Stimulated activated CD4-positive, alpha-beta T cell treated with anti-CD3 and anti-CD28 coated beads, Interleukin-2, amount 100 ng/mL, for 24 hours (primary cell): ENCODE measurements at places on chromosomes 13 and 19.

GRCh38 chr19:45814166-45814780, 835 bp downstream of the RSPH6A start:
- no peak for DNase-seq

DNA sequence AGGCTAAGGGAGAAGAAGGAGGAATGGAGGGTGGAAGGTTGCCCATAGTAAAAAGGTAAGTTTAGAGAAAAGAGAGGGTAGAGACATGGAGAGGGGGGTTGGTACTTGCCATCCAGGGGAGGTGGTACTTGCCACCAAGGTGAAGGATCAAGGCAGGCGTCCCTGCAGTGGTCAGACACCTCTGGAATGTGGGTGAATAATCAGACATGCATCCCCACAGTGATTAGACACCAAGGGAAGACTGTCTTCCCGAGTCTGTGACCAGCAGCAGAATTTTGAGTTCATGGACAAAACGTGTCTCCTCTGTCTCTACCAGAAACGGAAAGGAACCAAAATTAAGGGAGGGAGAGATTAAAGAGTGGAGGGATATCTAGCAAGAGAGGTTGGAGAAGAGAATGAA, 27.1 kb upstream of the IGFL1 start:
- DNase-seq, result no peak

GRCh38 chr19:27966390-27966816, 1246.5 kb downstream of the UQCRFS1 start:
- no peak for DNase-seq

DNA sequence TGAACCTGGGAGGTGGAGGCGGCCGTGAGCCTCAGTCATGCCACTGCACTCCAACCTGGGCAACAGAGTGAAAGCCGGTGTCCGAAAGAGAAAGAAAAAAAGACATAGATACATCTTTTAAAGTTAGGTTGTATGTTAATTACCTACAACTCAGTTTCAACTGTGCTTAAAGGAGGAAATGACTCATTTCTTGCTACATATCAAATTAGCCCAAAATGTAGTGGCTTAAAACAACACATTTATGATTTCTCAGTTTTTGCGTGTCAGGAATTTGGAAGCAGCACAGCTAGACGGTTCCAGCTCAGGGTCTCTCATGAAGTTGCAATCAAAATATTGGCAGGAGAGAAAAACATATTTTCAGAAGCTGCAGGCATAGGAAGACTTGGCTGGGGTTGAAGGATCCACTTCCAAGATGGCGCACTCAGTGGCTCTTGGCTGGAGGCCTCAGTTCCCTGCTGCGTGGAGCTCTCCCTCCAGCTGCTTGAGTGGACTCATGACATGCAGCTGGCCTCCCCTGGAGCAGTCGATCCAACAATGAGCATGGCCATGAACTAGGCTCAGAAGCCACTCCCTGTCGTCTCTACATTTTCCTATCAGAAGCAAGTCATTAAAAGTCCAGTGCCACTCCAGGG, 7.1 kb downstream of the LDLR start:
- DNase-seq, result peak; percentile 30

DNA sequence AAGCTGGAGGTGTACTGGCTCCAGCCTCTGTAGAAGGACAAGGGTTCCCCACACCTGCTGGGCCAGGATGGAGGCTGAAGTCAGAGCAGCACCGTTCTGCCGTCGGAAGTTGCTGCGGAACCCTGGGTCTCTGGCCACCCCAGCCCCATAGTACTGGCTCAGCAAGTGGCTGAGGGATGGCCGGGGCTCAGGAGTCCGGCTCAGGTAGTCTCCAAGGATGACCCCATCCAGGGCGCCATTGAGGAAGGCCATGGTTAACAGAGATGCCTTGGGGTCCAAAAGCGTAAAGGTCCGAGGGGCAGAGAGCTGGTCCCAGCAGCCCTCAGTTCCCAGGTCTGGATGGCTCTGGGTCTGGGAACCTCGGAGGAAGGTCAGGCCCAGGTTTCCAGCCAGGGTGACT, 3.7 kb downstream of the PGLYRP2 start:
- DNase-seq, result no peak

DNA sequence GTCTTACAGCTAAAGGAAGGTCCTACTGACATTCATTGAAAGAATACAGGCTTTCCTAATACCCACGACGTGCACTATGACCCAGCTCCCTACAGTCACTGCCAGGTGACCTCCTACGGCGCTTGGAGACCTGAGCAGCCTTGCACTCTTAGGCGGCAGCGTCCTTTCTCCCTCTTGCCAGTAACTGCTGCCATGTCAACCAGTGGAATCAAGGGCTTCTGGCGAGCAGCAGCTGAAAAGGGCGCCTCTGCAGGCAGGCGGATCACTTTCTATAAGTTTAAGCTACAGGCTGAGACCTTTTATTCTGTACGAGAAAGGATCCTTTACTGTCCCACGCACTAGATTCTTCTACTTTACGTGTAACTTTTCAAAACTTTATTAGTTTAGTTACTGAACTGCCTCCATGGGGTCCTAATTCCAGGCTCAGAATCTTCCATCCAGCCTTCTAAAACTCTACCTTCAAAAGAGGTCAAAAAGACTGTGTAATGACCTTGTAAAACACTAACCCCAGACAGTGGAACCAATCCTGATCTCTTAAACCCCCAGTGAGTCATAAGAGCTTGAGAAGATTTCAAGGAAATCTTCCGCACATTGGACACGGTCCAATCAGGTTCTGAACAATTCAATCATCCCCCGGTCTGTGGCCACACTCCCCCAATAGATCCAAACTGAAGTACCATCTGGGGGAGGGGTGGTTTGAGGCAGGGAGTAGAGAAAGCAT, 1.9 kb downstream of the KCTD12 start:
- peak; percentile 12 for DNase-seq

GRCh38 chr19:49513746-49514118, 1.3 kb downstream of the FCGRT start:
- no peak for DNase-seq

DNA sequence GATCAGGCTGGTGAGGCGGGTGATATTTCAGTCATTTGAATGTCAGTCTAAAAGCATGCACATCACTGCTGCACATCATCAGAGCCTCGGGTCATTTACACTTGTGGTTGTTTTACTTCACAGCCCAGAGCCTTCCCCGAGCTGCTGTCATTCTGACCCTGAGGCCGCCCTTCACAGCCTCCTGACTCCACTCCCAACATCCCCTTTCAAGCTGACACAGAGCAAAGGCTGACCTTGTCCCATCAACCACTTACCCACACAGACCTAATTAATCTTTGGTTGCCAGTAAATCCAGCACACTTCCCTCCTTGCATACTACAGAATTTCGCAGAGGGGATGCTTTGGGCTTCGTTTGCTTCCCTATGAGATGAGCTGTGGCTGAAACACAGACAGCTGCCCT, 528.1 kb downstream of the DIAPH3 start:
- no peak for DNase-seq

DNA sequence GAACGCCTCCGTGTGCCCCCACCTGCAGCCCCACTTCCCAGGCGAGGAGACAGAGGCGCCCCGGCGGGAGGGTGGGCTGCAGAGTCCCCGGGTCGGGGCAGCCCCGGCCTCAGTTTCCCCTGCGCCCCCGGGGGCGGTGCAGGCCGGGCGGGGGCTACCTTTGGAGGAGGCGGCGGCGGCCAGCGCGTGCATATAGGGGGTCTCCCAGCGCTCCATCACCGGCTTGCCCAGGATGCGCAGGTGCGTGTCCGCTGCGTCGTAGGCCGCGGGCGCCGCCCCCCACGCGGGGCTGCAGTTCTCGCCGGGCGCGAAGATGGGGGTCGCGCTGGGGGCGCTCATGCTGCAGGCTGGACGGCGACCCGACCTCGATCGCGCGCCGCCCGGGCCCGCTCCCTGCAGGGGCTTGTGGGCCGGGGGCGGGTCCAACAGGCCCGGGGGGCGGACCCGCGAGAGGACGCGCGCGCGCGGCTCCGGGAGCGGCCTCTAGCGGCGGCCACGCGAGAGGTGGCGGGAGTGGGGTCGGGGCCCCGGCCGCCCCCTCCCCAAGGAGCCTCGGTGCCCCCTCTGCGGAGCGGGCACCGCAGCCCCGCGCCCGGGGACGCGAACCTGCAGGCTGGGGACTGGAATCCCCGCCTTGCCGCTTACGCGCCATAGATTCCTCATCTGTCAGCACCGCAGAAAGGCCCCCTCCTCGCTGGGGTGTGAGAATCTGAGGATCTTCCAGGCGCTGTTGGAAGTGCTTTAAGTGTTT, at the start of gene GAMT:
TSS of gene GAMT (minus strand) at position 405 of the 751 bp plus-strand sequence. CDS start at position 339, 66 bp downstream.
- DNase-seq, result peak; percentile 62

DNA sequence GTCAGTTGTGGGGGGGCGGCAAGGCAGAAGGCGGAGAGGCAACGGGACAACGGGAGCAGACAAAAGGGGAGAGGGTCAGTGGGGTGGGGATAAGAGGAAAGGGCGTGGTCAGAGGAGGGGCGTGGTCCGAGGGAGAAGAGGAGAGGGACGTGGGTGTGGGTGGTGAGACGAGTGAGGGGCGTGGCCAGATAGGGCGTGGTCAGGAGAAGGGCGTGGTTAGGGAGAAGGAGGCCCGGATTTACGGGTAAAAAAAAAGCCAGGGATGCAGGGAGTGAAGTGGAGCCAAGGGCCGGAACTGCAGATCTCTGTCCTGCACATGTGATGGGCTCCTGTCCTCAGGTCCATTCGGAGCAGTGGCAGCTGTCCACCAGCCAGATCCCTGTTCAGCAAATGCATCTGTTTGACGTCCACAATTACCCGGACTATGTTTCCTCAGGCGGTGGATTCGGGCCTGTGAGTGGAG, 21.5 kb downstream of the CPT1C start:
- DNase-seq, result no peak

DNA sequence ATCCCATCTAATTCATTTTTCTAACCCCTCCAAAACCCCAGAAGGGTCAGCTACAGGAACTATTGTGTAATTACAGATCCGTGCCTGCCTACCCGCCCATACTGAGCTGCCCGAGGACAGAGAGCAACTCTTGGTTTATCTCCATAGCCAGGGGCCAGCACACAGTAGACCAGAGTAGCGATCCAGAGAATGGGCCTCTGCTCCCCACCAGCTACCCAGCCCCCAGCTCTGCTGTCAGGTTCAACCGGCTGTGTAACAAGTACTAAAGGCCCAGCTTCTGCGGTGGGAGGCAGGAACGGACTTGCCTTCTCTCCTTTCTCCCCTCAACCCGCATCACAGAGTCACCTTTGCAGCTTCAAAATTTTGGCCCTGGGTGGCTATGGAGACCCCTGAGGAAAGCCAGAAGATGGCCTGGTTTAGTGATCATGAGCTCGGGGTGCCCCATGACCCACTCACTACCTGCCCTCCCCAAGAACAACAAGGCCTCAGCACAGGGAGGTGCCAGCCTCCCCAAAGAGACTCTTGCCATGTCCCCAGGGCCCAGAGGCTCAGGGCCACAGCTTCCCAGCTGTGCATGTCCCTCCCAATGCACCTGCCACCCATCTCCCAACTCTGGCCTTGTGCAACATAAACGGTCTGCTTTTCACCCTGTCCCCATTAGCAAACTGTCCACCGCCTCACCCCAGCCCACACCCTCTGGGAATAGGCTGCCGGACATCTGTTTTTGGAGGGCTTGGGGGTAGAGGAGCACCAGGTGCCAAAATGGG, 5.7 kb downstream of the CALM3 start:
- DNase-seq, result no peak

DNA sequence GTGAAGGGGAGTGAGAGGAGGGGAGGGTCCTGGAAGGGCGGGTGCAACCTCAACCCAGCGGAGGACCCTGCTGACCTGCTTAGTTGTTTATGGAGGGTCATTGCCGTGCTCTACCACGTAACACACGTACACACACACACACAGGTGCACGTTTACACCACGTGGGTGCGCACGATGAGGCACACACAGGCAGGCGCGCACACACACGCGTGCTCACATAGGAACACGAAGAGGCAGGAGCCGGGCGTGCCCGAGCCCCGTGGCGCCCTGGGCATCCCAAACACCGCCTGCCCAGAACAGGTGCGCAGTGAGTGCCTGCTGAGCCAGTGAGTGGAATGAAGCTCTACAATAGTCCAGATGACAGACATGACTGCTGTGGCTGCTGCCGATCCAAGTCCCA, 11.2 kb upstream of the MADCAM1 start:
- no peak for DNase-seq

DNA sequence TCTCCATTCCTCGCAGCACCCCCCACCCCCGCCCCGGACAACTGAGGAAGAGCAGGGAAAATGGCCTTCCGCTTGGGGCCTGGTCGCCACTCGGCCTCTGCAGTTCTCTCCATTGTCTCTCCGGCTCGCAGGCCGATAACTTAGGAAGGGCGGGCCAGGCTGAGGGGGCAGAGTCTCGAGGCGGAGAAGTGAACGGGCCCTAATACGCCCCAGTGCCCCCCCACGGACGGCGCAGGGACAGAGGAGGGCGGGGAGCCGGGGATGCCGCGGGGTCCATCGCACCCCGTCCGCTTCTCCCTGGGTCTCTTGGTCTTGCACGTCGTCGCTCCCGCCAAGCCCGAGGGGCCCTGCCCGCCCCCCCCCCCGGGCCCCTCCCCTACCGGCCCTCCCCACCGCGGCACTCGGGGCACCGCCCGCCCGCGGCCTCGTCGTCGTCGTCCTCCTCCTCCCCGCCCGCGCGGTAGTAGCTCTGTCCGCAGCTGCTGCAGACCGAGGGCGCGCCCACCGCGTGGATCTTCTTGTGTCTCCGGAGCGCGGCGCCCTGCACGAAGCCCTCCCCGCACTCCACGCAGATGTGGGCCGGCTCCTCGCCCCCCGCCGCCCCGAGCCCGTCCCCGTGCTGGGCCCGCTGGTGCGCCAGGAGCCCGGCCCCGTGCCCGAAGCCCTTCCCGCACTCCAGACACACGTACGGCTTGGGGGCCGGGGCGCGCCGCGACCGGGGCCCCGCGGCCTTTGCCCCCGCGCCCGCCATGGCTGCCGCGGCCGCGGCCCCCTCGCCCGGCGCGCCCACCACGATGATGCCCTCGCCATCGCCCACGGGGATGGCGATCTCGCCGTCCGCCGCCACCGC, 33.2 kb downstream of the ZNF787 start:
- no peak for DNase-seq

GRCh38 chr19:35090506-35091214, 25.0 kb upstream of the FXYD3 start:
- DNase-seq, result peak; percentile 56

DNA sequence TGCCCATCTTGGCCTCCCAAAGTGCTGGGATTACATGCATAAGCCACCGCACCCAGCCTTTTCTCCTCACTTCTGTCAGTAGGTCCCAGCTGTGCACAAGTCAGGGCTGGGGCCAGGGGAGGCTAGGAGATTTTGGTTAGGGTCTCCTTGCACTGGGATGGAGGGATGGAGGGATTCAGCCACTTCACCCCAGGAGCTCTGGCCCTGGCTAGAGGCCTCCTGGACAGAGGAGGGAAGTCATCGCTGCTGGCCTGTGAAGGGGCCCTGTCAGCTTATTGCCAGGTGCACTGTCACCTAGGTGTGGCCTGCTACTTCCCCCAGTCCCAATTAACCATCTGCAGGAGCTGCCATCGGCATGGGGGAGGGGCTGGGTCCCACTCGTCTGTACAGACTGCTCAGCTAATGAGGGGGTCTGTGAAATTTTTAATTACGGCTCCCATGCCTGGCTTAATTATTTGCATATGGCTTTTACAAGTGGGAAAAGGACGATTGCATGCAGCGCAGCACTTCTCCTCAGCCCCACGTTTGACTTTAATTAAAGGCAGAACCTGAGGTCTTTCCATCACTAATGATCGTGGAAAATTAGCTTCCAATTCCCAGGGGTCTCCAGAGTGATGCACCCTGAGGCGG, 52.4 kb downstream of the CHST8 start:
- no peak for DNase-seq
